ENCODE measurements at places on chromosomes 5 and 9.
A peak's percentile ranks its signal among the peaks of the same experiment; 100 is the strongest.

GRCh38 chr5:59039296-59040023, 456.6 kb downstream of the RAB3C start:
- peak; percentile 85 for DNase-seq

DNA sequence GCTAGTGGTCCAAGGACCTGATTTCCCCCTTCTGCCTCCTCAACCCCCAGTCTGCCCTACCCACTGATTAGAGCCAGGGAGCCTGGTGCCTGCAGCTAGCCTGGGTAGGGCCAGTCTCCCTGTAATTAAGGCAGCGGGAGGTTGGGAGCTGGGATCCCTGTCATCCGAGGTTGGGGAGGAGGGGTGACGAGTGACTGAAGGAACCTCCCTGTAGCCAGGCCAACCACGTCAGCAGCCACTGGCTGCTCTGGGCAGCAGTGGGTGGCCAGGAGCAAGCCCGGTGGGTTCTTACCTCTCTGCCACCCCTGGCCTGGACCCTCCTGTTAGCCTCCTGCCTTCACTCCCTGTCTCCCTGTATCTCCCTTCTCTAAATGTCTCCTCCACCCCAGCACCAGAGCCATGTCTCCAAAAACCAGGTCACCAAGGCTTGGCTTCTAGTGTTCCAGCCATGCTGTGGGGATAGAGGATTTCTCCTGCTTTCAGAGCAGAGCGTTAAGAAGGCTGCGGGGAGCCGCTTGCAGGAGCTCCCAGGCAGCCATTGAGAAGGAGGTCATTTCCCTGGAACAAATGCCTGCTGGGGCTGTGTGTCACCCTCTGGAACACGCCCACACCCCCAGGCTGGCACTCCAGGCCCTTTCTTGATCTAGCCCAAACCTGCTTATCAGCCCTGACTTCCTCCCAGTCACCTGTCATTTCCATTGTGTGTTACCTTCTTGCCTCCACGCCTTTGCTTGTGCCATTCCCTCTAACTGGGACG, 65.0 kb upstream of the GGTA1 start:
- no peak for DNase-seq

GRCh38 chr5:38725371-38725865, 120.4 kb upstream of the OSMR start:
- no peak for DNase-seq

GRCh38 chr9:113349445-113350094, at the start of gene BSPRY:
TSS of gene BSPRY (plus strand) at chr9:113349541. CDS start at chr9:113349580, 39 bp downstream.
- DNase-seq, result no peak

DNA sequence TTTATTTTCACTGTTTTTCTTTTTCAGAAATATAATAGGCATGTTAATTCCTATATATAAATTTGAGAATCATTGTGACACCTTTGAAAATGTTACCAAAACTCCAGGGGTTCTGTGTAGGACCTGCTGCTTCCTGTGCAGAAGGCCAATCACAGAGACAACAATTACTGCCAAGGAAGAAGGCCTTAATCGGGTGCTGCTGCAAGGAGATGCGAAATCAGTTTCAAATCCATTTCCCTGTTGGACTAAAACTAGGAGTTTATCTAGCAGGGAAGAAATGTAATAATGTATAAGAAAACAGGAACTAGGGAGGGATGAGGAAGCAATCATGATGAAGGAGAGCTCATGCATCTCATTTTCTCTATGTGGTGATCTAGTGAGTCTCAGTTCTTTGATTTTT, 209.7 kb upstream of the NUDT12 start:
- DNase-seq, result no peak
